NCI-H187 (cell line): ENCODE measurements at places on chromosomes 3 and 15.

GRCh38 chr15:101013769-101014675 lies 94.9 kb downstream of the LRRK1 start:
- peak; percentile 96 for DNase-seq

DNA sequence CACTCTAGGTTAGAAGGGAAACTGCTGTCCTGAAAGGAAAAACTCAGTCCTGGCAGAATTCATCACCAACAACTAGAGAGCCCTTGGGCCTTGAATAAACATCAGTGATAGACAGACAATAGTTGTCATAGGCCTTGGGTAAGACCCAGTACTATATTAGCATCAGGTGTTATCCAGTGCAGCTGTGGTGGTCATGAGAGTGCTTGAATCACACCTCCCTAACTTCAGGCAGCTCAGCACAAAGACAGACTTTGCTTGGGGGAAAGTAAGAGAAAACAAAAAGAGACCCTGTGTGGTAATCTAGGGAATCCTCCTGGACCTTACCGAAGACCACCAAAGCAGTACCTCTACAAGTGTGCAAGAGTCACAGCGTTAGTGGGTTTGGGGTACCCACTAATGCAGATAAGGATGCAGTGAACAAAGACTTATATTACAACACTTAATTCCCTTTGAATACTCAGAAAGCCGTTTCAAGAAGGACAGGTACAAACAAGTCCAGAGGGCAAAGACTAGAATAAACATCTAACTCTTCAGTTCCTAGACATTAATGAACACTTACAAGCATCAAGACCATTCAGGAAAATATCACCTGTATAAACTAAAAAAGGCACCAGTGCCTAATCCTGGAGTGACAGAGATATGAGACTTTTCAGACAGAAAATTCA lies 332.3 kb upstream of the EPHA3 start:
- no peak for DNase-seq

- DNase-seq, result no peak
Measured at GRCh38 chr3:17836919-17837318, 94.5 kb upstream of the TBC1D5 start.

DNA sequence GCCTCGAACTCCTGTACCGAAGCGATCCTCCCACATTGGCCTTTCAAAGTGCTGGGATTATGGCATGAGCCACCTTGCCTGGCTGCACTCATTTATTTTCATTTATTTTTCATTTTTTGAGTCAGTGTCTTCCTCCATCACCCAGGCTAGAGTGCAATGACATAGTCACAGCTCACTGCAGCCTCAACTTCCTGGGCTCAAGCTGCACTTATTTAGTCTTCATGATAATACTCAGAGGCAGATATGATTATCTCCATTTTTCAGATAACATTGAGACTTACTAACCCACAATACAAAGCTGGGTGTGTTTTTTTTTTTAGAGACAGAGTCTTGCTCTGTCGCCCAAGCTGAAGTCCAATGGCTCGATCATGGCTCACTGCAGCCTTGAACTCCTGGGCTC lies 10.0 kb downstream of the PRKCI start:
- DNase-seq, result no peak

- no peak for DNase-seq
Measured at GRCh38 chr3:127077505-127078064, 94.7 kb downstream of the PLXNA1 start.

DNA sequence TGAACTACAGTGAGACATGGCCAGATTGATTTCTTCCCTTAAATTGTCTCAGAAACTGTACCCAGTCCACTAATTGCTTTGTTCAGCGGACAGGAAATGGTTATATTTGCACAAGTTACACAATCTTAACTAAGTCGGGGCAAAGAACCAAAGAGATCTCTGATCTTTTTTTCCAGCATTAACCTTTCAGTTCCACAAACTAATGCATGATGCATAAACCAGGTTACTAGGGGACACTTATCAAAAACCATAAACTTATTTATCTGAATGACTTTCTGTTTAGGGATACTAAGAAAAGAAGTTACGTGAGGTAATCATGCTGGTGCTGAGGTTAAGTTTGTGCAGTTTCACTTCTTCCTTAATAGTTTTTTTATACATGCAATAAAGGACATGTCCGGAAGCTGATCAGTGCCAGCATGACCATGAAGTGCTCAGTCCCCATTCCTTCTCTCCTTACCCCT lies 22.4 kb downstream of the FNDC3B start:
- no peak for DNase-seq

DNA sequence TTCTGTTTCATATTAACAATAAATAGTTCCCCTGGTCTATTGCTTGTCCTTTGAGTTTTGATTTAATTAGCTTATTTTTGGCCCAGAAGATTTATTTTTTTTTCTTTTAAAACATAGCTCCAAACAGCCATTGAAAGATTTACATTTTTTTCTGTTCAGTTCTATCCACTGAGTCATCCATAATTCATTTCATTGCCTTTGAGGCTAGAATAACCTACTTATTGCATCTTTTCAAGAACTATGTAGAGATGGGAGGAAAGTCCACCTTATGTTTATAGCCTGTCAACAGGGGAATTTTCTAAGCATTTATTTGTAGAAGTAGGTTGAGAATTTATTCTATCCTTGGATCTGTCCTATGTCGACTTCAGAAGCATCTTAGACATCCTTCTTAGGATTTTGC lies 53.4 kb upstream of the CHD2 start:
- no peak for DNase-seq

DNA sequence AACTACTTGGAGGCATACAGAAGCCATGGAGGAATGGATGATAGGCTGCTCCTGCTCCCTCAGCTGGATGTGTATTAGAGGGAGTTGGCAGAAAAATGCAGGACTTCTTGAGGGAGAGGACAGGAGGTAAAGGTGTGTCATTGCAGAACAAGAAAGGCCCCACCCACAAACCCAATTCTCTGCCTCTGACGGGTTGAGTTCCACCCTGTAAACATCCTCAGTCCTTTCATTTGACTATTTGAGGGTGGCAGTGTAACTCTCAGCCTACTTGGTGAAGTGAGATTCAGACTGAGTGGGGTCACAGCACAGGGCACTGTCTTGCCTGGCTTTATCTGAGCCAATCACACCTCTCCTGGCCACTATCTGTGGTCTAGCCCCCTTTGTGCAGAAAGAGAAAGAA lies at the start of gene TPRG1:
TPRG1 (plus strand) TSS at position 265 of the 400 bp plus-strand sequence. CDS start 35,414 bp downstream, outside the sequence.
- no peak for DNase-seq

DNA sequence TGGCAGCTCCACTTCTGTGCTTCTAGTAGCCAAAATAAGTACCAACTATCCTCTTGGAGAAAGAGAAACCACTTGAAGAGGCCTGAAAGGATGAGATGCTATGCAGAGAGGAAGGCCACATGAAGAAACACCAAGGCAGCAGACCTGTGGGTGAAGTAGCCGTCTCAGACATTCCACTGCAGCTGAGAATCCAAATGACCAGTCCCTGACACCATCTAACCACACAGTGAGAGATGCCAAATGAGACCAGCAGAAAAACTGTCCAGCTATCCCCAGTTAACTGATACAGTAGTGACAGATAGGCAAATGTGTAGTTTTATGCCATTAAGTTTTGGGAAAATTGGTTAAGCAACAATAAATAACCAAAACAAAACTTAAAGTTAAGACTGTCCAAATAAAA lies 47.9 kb upstream of the ZSCAN2 start:
- no peak for DNase-seq

- DNase-seq, result no peak
Measured at GRCh38 chr15:45641999-45642932, 7.4 kb downstream of the SQOR start.

DNA sequence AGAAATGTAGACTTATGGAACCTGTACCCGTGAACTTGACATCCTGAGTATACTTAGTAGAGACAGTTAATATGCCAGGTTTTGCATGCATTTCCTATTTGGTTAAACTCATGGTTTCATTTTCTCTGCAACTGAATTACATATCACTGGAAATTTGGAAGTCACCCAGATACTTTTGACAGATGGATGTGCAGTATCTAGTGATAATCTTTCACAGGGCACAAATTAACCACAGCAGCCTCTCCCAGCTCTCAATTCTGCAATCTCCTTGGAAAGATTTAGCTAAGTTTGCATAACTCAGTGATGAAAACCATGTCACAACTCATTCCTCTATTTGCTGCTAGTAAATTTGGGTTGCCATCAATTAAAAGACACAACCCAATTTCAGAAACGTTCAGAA lies 162.3 kb upstream of the TPM1 start:
- no peak for DNase-seq

GRCh38 chr15:91801836-91802534 lies 51.5 kb upstream of the SLCO3A1 start:
- DNase-seq, result no peak

GRCh38 chr15:39431376-39431775 lies 149.5 kb upstream of the THBS1 start:
- DNase-seq, result no peak

DNA sequence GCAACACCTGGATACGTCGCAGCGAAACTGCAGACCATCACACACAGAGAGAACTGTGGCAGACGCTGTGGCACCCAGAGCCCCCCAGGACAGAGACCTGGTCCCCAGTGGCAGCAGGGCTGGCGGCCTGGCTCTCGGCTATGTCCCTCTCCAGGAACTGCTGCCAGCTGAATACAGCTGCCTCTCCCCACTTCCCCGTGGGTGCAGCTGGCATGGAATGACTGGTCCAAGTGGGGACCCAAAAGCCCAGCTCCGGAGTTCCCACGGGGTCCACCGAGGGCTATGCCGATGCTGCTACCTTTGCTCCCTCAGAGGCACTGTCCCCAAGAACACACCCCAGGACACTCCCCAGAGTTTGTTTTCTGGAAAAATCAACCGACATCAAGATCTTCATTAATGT lies 67.8 kb upstream of the GATA2 start:
- no peak for DNase-seq

DNA sequence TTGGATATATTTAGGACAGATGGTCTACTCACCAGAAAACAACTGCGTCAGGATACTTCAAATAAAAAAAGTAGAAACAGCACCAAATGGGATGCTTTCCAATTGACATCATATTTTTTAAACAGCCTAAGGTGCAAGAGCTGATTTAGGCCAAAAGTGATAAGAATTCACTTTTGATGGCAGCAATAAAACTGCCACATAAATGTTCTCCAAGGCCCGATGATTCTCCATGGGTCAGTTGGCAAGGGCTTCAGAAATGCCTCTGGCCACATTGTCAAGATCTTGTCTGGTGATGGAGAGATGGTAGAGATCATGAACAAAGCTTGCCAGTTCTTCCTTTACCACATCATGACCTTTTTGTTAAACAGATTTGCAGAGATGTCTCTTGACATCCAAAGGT lies 38.9 kb downstream of the LDHAL6B start:
- DNase-seq, result no peak

- DNase-seq, result peak; percentile 38
Measured at GRCh38 chr15:67548862-67549651, 6.6 kb downstream of the MAP2K5 start.

GRCh38 chr3:159902546-159903314 lies 85.9 kb upstream of the IL12A start:
- no peak for DNase-seq

DNA sequence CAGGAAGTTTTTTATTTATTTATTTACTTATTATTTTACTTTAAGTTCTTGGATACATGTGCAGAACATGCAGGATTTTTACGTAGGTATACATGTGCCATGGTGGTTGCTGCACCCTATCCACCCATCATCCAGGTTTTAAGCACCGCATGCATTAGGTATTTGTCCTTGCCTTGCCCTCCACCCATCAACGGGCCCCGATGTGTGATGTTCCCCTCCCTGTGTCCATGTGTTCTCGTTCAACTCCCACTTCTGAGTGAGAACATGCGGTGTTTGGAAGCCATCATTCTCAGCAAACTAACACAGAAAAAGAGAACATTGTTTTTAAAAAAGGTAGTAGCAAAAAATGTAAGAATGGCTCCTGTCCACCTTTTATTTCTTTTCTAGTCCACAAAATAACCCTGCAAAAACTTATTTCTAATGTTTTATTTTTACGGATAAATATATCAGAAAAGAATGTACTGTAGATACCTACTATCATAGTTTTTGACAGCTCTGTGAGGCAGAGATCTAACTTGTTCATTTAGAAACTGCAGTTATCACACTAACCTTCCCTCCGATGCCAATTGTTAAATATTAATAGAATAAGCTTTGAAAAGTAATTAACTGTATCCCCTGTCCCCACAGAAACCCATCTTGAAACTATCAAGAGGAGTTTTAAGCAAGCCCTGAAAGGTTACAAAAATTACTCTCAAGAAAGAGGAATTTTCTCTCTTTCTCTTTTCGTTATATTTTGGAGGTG lies 189.2 kb downstream of the LPP start:
- no peak for DNase-seq

- DNase-seq, result no peak
Measured at GRCh38 chr15:84034578-84035398, 200.8 kb upstream of the GOLGA6L4 start.

DNA sequence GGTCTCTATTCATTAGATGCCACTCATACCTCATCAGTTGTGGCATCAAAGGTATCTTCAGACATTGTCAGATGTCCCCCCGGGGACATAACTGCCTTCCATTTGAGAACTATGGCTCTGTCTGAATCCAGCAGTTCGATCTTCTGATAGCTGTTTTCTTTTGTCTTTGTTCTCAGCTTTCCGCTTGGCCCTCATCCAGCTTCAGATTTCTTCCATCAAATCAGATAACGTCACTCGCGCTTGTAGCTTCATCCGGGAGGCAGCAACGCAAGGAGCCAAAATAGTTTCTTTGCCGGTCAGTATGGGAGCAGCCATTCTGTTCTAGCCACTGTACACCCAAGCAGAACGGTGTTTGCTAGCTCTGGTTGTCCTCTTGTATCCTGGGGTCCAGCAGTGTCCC lies 4.4 kb downstream of the NIT2 start:
- DNase-seq, result no peak

GRCh38 chr3:141285570-141285969 lies 53.9 kb downstream of the PXYLP1 start:
- DNase-seq, result no peak

GRCh38 chr3:16151109-16151508 lies 23.4 kb upstream of the GALNT15 start:
- DNase-seq, result no peak

- DNase-seq, result no peak
Measured at GRCh38 chr3:125194849-125195601, 17.5 kb downstream of the SLC12A8 start.

GRCh38 chr3:121855555-121855954 lies 20.5 kb downstream of the EAF2 start:
- DNase-seq, result no peak

GRCh38 chr3:127489357-127489756 lies 101.2 kb downstream of the TPRA1 start:
- no peak for DNase-seq

DNA sequence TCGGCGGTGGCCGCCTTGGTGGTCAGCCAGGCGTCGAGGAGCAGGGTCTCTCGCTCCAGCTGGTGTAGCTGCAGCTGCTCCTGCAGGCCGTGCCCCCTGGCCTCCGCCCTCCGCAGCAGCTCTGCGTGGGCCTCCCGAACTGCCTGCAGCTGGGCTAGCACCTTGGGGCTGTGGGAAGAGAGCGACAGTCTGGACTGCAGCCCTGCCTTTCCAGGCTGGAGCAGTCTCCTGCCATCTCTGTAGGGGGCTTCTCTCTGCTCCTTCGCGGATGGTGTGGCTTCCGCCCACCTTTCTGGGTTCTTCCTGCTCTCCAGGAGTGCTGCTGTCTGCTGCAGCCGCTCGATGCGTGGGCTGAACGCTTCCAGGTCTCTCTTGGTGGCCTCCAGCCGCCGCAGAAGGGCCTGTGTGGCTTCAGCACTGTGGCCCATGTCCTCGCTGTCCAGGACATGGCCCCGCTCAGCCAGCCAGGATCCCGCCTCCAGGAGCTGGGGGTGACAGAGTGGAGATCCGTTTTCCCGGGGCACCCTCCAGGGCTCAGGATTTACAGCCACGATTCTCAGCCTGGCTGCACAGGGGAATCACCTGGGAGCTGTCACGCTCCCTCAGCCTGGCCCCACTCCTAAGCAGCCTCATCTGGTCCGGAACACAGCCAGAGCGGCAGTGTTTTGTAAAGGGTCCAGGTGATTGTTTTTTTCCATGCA lies 16.8 kb downstream of the PLA2G4B start:
- no peak for DNase-seq
